ENCODE measurements at places on chromosomes 1 and 21.

DNA sequence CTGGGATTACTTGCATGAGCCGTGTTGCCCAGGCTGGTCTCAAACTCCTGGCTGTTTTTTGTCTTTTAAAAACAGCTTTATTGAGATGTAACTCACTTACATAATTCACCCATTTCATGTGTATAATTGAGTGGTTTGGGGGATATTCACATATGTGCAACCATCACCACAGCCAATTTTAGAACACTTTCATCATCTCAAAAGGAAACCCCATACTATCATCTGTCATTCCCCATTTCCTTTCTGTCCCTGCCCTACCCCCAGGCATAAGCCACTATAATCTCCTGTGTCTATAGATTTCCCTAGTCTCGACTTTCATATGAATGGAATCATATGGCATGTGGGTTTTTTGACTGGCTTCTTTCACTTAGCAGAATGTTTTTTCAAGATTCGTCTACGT is 43.3 kb downstream of the GPR137B start:
- no peak for DNase-seq

GRCh38 chr1:32125313-32125712 is 17.5 kb downstream of the KPNA6 start:
- DNase-seq: no peak

DNA sequence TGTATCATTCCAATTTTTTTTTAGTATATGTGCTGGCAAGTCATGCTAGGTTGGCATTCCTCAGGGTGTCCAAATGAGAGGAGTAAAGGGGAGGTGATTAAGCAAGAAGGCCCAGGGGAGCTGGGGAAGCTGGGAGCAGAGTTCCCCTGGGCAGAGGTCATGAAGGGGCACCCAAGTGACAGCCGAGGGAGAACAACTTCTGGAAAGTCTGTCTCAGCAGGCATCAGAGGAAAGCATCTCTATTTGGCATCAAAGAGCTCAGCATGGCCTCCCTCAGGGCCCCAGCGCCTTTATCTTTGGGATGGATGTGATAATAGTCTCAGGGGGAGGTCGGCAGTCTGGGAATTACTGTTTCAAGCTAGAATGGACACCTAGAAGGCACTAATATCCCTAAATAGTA is 5.0 kb upstream of the ENO1 start:
- no peak for DNase-seq

DNA sequence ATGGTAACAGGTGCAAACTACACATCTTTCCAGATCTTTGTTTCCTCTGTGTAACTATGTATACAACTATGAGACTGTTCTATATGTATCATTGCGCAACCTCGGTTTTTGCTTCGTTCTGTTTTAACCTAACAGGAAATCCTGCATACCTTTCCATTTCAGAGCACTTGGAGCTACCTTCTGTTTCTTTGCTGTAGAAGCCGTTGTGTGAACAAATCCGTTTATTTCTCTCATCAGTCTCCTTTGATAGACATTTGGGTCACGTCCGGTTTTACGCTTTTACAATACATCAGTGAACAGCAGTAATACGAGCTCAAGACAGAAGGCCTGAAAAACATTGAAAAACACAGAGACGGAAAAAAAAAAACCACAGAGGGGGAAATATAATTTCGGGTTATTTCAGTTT is 10.5 kb downstream of the ATP5IF1 start:
- DNase-seq: peak; percentile 55
